Fibroblast of lung (primary cell): ENCODE measurements at places on chromosomes 3 and 15. TPM values are rescaled to one million over a fixed set of nuclear protein-coding genes. Genes with fewer than 3 reads are reported as not detected.

POLG gene
- total RNA-seq, result 52.4 and 61.3 TPM in 2 replicates

TGM4 gene
- not detected in 2 replicates for total RNA-seq

ABHD5 gene
- 48.5 and 64.7 TPM in 2 replicates for total RNA-seq

AADACL2 gene
- under 0.01 TPM in 1 of 2 replicates, not detected in the other for total RNA-seq

GOLGA6B gene
- not detected in 2 replicates for total RNA-seq

ONECUT1 gene
- total RNA-seq, result under 0.01 TPM in 1 of 2 replicates, not detected in the other

MAP4 gene
- 81.7 and 152 TPM in 2 replicates for total RNA-seq

GCHFR gene
- total RNA-seq, result 1.8 and 2.5 TPM in 2 replicates

MEGF11 gene
- total RNA-seq, result under 0.01 TPM in 1 of 2 replicates, not detected in the other

TMCO5A gene
- not detected in 2 replicates for total RNA-seq

C2CD4A gene
- not detected in 2 replicates for total RNA-seq

GJD2 gene
- not detected in 2 replicates for total RNA-seq

TM4SF1 gene
- 46.0 and 423 TPM in 2 replicates for total RNA-seq

POTEB3 gene
- total RNA-seq, result not detected in 2 replicates

GPR149 gene
- not detected in 2 replicates for total RNA-seq

- no peak for DNase-seq
Measured at GRCh38 chr3:82293867-82294266, 532.4 kb upstream of the GBE1 start.

GRCh38 chr3:14925729-14926591 is 21.4 kb upstream of the NR2C2 start:
- DNase-seq, result peak; percentile 77

GRCh38 chr3:188389711-188390342 is 235.9 kb downstream of the LPP start:
- no peak for DNase-seq

DNA sequence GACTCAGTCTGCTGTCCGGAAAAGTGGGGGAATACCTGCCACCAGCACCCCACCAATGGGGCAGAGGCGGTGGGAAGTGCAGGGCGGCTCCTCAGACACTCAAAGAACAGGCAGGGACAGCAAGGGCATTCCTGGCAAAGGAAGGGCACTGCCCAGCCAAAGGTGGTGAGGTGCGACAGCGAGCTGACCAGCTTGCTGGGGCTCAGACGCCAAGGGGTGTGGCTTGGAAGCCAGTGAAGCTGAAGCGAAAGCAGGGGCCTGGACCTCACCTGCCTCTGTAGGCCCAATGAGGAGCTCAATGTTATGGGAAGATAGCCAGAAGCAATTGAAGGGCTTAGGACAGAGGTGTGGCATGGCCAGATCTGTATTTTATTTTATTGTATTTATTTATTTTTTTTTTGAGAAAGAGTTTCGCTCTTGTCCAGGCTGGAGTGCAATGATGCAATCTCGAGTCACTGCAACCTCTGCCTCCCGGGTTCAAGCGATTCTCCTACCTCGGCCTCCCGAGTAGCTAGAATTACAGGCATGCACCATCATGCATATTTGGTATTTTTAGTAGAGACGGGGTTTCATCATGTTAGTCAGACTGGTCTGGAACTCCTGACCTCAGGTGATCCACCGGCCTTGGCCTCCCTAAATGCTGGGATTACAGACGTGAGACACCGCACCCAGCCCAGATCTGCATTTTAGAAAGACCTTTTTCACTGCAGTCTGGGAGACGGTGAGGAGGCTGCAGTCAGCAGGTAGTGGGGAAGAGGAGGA is 4.4 kb upstream of the LMAN1L start:
- no peak for DNase-seq

- DNase-seq, result peak; percentile 99
Measured at GRCh38 chr15:93929375-93930094, 301.8 kb upstream of the MCTP2 start.

GRCh38 chr3:114829783-114830182 is 317.3 kb downstream of the ZBTB20 start:
- DNase-seq, result no peak

DNA sequence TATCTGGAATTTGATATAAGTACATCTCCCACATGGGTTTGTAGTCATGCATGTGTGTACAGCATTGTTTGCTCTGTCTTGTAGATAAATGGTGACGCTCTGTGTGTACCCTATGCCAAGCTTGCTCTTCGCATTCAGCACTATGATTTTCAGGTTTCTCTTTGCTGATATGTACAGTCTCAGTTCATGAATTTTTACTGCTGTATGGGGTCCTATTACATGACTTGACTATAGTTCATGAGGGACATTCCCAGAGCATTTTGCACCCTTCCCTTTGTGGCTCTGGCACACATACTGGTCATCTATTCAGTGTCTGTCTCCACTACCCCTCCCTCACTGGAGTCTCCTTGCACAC is 132.7 kb downstream of the EEFSEC start:
- DNase-seq, result no peak

DNA sequence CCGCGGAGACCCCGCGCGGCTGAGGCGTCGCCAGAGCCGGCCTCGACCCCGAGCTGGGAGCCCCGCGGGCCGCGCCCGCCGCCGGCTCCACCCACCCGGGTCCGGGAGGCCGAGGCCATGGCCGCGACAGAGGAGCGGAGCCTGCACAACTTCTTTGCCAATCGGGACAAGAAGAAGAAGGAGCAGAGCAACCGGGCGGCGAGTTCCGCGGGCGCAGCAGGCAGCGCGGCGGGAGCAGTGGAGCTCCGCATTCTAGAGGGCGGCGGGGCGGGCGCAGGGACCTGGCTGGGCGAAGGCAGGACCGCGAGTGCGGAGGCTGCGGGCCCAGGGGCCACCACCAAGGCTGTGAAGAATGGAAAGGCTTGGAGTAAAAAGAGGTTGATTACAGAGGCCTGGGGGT is 37.6 kb upstream of the EPHA6 start:
- no peak for DNase-seq

GRCh38 chr15:78399091-78399490 is 38.9 kb upstream of the IREB2 start:
- peak; percentile 20 for DNase-seq

DNA sequence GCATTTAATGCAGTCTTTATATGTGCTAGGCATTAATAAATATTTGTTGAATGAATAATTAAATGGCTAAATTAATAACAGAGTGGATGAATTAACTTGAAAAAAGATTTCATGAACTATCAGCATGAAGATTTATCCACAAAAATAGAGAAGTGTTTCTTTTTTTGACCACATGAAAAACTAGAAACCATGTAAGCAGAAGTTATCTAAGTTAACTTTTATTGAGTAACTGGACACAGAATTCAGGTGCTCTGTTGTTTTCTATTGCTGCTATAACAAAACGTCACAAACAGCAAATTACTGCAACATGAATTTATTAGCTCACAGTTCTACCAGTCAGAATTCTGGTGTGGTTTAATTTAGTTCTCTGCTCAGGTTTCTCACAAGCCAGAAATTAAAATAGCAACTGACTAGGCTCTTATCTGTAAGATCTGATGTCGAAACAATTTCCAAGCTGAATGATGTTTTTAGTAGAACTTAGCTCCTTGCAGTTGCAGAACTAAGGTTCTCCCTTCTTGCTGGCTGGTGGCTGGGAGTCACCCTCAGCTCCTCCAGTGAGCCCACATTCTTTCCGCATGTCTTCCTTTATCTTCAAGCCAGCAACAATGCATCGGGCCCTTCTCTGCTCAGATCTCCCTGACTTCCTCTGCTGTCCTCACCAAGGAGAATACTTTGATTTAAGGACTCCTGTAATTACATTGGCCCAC is 810.2 kb upstream of the ALCAM start:
- DNase-seq, result peak; percentile 44

DNA sequence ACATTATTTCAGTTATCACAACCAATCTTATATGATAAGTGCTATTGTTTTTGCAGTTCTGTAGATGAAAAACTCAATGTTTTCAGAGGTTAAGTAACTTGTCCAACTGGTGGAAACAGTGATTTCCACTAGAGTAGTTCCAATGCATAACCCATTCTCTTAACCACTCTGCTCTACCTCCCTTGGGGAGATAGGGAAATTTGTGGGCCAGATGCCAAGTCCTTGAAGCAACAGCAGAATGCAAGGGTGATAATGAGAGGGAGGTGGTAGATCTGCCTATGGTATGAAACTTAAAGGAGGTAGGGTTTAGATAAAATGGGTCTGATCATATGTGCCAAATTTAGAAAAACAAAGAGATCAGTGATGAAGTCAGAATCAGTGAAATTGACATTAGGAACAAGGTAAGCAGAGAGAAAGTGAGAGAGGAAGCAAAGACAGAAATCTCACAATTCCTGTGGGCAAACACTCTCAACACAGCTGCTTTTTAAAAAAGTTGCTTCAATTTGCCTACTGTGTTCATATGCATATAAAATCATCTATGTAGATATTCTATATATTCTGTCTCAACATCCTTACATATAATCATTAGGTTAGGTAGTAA is 50.5 kb upstream of the UBP1 start:
- DNase-seq, result no peak

- DNase-seq, result no peak
Measured at GRCh38 chr3:129656659-129657247, 50.3 kb upstream of the PLXND1 start.

DNA sequence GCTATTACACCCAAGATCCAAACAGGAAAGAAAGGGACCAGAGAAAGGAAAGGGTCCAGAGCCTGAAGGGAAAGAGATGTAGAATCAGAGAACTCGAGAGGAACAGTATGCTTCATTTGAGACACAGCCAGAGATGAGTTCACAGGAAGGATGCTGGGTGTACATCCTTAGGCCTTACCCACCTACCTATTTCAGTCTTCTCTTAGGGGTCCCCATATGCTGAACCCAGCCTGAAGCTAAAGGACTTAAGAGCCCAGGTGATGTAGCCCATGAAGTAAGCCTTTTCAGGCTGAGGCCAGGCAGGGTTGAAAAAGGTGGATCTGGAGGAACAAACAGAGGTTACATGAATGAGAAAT is 338.0 kb upstream of the KCNH8 start:
- no peak for DNase-seq

DNA sequence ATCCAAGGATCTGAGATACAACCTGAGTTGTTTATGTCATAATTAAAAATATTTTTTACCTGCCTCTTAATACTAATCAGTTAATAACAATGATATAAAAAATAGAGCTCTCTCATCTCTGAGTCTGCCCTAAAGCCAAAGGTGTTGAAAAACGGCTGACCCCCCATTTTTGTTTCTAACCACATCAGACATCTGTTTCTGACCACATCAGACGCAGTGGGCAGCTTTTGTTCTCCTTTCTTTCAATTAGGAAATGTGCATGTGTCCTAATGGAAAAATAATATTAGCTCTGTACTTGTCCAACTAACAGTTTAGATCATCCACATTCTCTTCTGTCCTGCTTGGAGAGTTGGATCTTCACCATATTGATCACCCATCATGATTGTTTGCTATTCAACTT is 144.6 kb downstream of the SHOX2 start:
- DNase-seq, result no peak

DNA sequence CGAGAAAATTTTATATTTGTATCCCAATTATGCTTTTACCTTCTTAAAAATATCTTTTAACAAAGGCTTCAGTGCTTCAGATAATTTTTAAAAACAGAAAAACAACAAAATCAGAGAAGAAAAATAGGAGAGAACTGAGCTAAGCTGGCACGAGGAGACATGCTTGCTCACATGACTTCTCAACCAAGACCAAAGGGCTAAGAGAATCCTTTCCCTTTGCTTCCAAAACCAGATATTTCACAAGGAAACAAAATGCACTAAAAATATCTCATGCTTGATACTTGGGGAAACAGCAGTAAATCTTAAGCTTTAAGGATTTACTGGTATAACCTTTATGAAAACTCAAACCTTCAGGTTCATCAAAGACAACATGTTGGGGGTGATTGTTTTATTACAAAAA is 58.4 kb downstream of the CAPN7 start:
- DNase-seq, result no peak

GRCh38 chr3:177835008-177835407 is 637.7 kb upstream of the TBL1XR1 start:
- peak; percentile 93 for DNase-seq

DNA sequence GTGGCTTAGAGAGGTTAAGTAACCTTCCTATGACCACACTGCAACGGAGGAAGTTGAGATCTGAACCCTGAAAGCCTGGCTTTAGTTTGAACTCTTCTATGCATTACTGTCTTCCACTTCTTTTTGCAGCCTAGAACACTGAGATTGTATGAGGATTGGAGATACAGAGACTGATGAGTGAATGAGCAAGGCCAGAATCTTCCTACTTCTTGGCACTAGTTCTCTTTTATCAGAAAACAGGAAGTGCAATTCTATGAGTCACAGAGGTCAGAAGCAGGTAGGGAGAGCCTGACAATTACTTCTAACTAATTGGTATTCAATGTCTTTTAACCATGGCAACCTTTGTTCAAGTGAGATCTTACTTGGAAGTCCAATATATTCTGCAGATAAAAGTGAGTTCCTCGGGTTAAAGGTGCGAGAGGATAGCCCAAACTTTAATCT is 219.0 kb downstream of the SHQ1 start:
- no peak for DNase-seq

DNA sequence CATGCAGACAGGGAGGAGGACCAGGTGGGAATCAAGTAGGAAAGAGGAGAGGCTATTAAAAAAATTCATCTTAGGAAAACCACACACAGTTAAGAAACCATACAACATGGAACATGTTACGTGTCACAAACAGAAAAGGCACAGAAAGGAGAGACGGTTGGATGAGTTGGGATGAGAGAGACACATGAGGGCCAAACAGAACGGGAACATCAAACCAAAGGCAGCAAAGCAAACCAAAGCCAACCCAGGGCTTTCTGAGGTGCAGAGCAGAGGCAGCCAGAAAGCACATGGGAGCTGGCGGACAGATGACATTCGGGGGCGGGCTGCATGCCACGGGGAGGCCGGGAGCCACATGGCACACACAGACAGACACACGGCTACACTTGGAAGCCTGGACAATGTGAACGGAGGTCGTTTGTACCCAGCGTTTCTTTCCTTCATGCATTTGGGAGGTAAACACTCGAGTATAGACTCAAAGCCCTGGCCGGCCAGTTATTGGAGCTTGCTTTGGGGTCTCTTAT is 8.6 kb upstream of the SEC13 start:
- no peak for DNase-seq

DNA sequence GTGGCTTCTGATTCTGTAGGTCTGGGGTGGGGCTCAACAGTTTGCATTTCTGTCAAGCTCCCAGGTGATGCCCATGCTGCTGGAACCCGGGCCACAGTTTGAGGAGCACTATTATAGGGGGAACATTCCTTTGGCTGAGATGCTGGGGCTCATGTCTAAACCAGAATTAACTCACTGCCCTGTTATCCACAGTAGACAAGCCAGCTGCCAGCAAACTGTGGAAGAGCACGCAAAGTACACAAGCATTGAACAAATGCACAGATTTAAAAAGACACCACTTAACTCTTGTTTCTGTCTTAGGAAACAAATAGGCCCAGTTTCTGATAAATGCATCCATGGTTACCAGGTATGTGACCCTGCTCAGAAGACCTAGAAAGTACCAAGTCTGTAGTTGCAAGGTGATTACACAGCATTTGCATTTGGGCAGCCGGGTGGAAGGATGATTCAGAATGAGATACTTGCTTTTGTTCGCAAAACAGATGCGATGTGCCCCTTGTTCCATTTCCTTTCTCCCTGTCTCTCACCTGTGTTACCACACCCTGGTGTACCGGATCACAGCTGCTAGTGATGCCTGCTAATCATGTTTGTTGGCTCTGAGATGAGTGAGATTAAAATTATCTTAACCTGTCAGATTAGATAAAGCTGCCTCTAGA is 12.4 kb downstream of the GYG1 start:
- DNase-seq, result peak; percentile 20

- DNase-seq, result no peak
Measured at GRCh38 chr3:193885832-193886231, 250.1 kb upstream of the HES1 start.

- DNase-seq, result no peak
Measured at GRCh38 chr3:4643904-4644547, 150.9 kb downstream of the ITPR1 start.
